Epithelial cell of alveolus of lung (primary cell): ENCODE measurements at places on chromosomes 5 and 9. TPM values are rescaled to one million over a fixed set of nuclear protein-coding genes. Genes with fewer than 3 reads are reported as not detected.

Gene EXOSC2
- 22.6 and 34.2 TPM in 2 replicates for total RNA-seq

Gene CMYA5
- 0.26 and 2.9 TPM in 2 replicates for total RNA-seq

Gene CDC25C
- total RNA-seq: 8.5 and 11.1 TPM in 2 replicates

Gene SHOC1
- total RNA-seq: not detected in 2 replicates

Gene TAF11L5
- total RNA-seq: not detected in 2 replicates

Gene RETREG1
- total RNA-seq: 0.16 and 0.39 TPM in 2 replicates

Gene PAEP
- 0.65 TPM in 1 of 2 replicates, not detected in the other for total RNA-seq

Gene MEGF10
- total RNA-seq: 0.96 and 6.3 TPM in 2 replicates

Gene LRRC19
- not detected in 2 replicates for total RNA-seq

Gene ADAMTSL1
- total RNA-seq: 1.0 and 17.2 TPM in 2 replicates

Gene UBQLN1
- 78.6 and 91.1 TPM in 2 replicates for total RNA-seq
